ENCODE measurements at places on chromosomes 3 and 15.

GRCh38 chr3:37183976-37184375 is 9.6 kb upstream of the LRRFIP2 start:
- DNase-seq, result peak; percentile 84

GRCh38 chr15:26087395-26087794 is 224.3 kb upstream of the ATP10A start:
- no peak for DNase-seq

DNA sequence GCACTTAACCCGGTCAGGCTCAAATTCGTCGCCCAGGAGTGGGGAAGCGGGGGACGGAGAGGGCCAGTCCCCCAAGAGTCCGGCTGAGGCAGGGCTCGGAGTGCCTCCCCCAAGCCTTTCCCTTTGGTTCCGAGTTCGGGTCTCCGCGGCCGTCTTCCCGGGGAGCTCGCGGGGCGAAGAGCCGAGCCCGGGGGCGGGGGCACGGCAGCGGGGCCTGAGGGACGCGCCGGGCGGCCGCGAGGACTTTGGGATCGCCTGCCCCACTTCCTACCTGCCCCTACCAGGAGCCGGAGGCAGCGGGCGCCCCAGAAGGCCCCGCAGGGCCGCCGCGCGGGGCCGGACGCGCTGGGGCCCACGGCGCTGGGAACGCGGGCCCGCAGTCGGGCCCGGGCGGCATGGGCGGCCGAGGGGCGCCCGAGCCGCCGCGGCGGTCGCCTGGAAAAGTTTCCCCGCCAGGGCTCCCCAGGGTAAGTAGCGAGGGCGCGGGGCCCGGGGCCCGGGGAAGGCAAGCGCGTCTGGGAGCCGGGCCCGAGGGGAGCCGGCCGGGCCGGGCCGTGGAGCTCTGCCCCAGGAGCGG is 2.8 kb downstream of the FURIN start:
- peak; percentile 27 for DNase-seq

- DNase-seq, result no peak
Observed at GRCh38 chr3:192991356-192991755, 73.7 kb upstream of the MB21D2 start.

GRCh38 chr3:124824286-124824915 is 62.8 kb downstream of the ITGB5 start:
- no peak for DNase-seq

- no peak for DNase-seq
Observed at GRCh38 chr3:31777887-31778286, 203.2 kb downstream of the OSBPL10 start.

DNA sequence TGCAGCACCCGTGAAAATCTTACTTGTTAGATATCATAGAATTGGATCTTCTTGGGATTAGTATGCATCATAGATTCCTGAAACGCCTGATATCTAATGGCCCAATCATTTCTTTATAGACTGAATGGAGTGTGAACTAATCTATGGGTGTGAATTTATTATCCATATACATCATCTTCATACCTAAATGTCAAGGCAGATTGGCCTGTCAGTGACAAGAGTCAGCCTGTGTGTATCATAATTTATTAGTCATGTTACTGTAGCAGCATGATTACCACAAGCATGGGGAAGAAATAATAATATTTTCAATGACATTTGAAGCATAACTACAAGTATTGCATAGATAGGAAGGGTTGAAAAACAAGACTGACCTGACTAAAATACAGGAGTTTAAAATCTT is 235.8 kb downstream of the RAP2B start:
- no peak for DNase-seq

- DNase-seq, result no peak
Observed at GRCh38 chr3:21745966-21746365, 5.0 kb downstream of the ZNF385D start.

DNA sequence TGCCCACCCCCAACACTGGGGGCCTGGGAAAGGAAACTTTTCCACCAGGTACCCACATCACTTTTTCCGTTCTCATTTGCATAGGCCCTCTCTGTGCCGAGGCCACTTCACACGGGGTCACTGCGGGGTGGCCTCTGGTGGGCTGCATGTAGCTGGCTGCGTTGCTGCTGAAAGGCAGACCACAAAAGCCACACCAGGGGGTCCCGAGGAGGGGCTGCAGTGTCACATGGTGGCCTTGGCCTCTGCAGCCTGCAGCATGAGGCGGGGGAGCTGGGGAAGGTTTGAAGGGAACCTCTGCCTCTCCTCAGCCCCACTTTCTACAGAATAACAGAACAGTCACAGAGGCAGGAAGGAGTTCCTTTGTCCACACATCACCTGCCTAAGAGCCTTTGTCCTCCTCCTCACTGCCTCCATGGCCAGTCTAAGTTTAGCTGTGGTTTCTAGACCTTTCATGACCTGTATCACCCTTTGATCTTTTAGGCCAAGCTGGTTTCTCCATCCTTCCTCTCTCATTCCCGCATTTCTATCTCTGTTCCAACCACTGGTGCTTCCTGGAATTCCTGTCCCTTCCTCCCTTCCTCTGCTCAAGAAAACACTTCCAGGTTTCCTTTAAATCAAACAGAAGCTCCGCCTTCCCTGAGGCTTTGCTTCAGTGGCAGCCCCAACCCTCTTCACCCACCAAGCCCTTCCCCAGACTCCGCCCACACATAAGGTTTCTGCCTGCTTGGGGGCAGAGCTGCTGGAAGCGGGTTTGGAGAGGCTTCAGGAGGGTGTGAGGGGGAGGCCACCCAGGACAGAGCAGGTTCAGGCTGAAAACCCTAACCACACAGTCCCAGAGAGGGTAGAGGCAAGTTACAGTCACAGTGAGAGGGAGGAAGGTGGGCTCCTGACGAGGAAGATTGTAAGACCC is 150.7 kb upstream of the TLE3 start:
- no peak for DNase-seq

GRCh38 chr3:182912474-182912873 is 67.9 kb downstream of the DCUN1D1 start:
- peak; percentile 60 for DNase-seq

GRCh38 chr15:81339321-81339720 is 15.4 kb upstream of the STARD5 start:
- DNase-seq, result no peak

DNA sequence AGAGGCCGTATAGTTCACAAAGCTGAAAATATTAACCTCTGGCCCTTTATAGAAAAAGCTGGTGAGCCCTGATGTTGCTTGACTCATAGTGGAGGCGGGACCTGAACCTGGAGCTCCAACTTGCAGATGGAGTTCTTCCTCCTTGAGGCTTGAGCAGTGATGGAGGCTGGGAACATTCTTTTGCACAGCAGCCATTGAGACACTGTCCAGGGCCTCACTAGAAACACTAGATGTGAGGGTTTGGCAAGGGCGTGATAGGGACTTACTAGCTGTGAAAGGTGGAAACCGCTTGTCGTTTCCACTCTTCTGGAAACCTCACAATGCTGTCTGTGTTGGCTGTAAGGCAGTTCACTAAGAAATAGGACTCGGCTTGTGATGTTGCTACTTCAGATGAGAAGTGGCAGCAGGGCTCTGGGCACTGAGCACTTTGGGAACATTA is 12.5 kb downstream of the SMAD6 start:
- DNase-seq, result peak; percentile 14

GRCh38 chr3:42012383-42012934 is 50.6 kb upstream of the ULK4 start:
- no peak for DNase-seq

GRCh38 chr3:44721231-44722102 is 8.0 kb upstream of the ZNF501 start:
- no peak for DNase-seq

- no peak for DNase-seq
Observed at GRCh38 chr3:40597441-40597840, 72.7 kb downstream of the ZNF621 start.

DNA sequence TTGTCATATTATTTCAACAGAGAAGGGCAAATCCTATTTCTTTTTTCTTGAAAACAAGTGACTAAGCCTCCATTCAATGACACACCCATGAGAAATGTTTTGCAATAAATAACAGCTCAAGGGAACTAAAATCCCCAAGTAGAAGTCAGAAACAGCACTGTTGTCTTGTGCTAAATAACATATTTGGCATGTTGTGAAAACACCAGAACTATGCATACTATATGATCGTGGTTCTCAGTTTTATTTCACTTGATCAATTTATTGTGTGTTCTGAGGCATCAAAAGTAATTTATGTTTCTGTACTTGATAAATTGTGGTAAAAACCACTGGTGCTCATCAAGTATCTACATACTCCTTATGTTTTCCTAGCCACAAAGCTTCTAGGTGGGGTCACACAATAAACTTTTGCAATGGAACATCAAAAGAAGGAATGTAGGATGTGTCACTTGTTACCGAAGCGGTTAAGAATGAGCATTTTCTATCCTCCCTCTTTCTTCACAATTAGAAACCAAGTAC is 691.7 kb upstream of the CBLB start:
- DNase-seq, result no peak

- DNase-seq, result no peak
Observed at GRCh38 chr3:12702501-12702900, 38.6 kb upstream of the RAF1 start.

DNA sequence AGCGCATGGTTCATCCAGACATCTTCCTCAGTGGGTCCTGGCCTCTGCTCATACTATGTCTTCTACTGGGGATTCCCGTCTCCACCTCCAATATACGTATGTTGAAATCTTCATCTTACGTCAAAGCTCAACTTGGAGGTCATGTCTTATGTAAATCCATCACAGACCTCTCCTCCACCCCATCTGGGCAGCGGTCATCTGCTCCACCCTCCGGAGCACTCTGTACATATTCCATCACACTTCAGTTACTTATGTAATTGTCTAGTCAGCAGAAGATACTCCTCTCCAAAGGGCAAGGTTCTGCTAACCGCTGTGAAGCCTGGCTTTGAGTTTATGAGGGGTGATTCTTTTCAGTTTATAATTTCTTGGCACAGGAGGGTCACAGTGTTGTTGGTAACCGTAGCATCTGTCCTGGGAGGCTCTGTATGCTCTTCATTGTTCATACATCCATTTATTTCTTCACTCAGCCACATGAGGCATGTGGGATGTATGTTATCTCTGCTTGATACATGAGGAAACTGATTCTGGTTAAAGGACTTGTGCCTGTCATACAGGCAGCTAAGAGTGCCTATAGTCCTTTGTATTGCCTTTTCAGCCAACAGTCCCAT is 22.1 kb downstream of the MAP2K1 start:
- no peak for DNase-seq

DNA sequence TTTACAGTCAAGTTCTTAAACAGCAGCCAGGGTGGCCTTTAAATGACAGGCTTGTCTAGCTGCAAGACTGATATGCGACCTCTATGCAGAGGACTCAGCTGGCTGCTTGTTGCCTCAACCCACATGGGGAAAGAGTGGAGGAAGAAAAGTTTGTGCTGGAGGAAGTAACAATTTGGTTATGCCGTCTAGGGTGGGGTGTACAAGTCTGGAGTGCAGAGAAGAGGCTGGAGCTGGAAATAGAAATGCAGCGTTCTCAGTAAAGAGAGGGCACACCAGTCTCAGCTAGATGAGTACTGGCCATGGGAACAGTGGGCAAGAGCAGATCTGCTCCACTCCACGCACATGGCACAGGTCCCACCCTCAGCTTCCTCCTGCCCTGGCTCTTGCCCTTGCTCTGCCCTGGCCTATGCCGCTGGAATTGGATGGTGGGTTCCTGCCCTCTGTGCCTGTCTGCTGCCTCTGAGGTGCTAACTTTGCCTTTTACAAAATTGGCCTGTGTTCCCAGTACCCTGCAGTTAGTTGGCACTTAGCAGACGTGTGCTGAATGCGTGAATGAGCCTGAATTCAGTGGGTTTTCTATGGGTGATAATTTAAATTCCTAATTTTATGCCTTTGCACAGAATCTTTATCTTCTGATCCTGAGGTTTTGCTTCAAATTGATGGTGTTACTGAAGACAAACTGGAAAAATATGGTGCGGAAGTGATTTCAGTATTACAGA is 59.7 kb upstream of the FURIN start:
- DNase-seq, result no peak

DNA sequence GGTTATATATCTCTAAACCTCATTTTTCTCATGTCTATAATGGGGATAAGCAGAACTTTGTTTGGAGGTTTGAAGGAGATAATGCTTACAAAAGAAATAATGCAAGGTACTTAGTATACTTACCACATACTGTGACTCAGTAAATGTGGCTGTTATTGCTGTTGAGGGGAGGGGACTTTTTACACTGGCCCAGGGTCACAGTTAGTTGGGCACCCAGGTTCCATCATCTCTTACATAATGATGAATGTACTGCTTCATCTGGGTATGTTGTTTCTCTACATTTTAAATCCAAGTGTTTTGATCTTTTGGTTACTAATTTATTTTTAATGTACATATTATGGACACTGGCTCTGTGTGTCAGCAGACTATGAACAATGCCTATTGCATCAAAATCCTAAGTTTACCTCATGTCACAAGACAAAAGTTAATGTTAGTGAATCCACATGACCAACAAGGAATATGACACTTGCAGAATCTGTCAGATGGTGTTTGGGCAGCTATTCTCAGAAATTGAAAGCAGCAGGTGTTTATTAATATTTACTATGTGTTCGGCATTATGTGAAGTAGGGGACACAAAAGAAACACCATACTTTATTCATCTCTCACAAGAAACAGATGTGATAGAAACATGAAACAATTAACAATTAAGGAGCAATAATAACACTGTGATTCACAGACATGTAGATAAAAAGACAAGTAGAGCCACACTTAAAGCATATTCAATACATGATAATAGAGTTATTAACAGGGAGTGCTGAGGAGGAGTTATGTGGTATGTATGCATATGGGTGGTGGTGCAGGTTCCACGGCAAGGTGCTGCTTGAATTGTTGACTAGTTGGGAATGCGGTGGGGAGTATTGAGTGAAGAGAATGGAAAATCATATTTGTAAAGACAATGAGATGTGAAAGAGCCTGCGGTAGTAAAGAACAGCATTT is 109.7 kb downstream of the GALK2 start:
- no peak for DNase-seq

All from midbrain (tissue), 1 donor.